NCI-H2107 (cell line): ENCODE measurements at places on chromosomes 6 and 20.

GRCh38 chr6:144718431-144718830, 433.3 kb downstream of the UTRN start:
- no peak for DNase-seq

DNA sequence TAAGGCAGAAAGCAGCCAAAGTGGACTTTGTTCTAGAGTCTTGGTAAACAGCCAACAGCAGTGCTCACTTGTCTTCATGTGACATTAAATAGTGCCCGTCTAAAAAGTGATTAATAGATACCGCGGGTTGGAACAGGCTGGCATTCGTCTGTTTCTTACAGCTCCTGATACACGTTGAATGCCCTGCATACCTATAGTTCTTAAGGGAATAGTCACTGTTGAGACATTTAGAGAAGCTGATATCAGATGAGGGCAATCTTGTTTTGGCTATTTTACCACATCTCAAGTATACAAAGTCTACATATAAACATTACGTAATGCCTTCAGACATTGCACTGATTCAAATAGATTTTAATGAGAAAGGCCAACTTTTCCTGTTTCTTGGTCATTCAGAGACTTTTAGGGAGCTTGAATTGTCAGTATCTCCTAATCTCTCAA, 374.9 kb upstream of the FLRT3 start:
- DNase-seq: no peak

DNA sequence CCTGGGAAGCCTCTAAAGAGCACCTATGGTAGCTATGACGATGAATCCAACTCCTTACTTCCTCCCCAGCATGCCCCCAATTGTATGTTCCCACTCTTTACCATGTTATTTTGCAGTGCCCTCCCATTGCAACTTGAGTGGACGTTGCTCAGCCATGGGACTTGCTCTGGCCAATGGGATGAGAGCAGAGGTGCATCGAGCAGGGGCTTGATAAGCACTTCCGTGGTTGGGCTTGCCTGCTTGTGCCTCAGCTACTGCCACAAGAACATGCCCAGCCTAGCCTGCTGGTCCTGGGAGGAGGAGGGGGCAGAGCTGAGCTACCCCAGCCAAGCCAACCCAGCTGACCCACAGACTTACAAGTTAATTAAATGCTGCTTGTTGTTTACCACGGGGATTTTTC, 71.1 kb upstream of the CTNNBL1 start:
- DNase-seq: no peak

DNA sequence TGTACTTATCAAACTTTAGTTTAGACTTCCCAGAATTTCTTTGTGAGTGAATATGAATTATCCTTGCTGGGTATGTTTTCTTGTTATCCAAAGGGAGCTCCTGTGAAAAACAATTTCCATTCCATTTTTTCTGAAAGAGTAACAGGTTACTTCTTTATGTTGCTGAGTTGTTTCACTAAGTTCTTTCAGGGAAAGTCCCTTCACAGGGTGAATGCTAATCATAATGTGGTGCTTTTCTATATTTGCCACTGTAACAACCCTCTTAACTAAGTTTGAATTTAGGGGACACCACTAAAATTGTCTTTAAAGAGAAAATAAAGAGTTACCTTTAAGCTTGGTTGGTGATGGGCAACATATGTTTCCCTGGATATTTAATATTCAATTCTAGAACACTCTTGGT, 79.4 kb downstream of the THEMIS start:
- DNase-seq: no peak

- no peak for DNase-seq
These were observed 128.9 kb downstream of the ELOVL4 start for GRCh38 chr6:79818471-79818870.

- DNase-seq: no peak
These were observed 43.4 kb upstream of the SUPT3H start for GRCh38 chr6:45420909-45421708.

DNA sequence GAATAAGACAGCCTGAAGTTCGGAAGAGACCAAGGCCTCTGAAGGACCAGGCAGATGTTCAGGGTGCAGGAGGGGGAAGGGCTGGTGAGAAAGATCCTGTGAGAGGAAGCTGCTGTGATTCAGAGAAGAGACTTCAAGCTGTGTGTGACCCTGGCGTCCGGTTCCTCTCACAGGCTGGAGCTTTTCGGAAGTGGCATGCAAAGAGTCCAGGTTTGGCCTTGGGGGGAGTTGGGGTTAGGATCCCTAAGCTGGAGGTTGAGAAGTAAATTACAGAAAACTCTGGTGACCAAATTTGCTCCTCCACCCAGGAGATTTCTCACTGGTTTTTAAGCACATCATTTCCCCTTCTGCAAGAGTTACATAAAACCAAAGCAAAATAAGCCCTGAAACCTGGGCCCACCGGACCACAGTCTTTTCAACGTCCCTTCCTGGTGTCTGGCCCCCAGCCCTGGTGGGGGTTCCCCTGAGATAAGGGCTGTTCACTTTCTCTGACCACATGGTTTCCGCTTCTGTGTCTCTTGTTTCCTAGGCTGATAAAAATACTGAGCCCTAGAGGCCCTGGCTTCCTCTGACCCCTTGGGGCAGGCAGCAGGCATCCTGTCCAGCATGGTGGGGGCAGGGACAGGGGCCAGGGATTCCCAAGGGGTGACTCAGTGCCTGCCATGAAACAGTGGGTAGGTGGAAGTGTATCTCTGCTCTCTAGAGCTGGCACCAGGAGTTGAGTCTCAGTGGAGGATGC, 12.0 kb upstream of the LTA start:
- DNase-seq: no peak

GRCh38 chr20:41213150-41213820, 75.9 kb downstream of the PLCG1 start:
- no peak for DNase-seq

GRCh38 chr6:39772559-39773273, 19.5 kb upstream of the DAAM2 start:
- DNase-seq: no peak

- DNase-seq: no peak
These were observed 20.4 kb upstream of the RAB23 start for GRCh38 chr6:57242505-57242904.
